ENCODE measurements at places on chromosomes 6 and 20.

DNA sequence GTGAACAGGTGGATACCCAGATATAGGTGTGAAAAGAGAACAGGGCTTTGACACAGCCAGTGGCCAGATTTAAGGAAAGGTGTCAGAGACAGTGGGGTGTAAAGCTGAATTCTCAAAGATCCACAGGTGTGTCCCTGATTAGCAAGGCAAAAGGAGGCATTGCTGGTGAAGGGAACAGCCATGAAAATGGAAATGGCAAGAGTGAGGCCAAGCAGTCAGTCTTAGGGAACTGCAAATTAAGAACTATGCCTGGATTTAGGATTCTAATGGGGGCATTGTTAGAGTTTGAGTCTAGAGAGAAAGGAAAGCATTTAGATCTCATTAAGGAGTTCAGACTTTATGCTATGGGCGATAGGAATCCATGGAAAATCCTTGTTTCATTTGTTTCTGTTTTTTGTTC lies 789.2 kb downstream of the MAFB start:
- DNase-seq = no peak

DNA sequence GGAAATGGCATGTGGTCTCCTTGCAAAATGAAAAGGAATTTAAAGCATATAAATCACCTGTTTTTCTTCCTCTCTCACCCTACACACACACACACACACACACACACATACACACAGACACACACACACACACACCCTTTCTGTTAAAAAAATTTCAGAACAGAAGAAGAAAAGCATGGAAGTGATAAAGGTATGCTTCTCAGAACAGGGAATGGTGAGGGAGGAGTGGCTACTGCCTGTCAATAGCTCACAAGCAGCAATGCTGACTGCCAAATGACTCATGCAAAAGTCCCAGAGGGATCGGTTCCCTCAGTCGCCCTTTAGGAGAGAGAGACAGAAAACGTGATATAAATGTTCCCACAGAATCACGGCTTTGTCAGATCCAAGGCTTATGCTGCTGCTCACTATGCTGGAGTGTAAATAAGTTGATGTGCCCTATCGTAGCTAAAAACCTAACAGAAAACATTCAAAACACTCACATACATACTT lies 102.6 kb downstream of the IBTK start:
- no peak for DNase-seq

DNA sequence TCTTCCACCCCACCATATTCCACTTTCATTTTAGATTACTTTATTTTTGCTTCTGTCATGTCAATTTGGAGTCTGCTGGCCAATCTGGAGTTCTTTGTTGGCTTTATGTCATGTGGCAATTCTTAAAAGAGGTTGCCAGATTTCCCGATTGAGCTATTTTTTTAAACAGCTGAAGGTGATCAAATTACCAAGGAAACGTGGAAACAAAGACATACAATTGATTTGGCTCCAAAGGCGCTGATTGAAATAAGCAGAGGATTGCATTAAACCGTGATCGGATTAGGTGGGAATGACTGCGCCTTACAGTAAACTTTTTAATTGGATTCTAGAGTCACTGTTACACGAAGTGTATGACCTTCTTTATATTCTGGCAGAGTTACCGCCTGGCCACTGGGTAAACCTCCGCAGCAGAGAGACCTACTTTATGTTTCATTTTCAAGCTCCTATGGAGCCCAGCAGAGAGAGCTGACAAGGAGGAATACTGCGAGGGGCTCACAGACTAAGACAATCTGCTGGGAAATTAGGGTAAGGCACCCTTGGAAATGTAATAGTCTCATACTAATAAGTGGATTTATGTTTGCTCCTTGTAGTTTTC lies 37.9 kb downstream of the SIM1 start:
- DNase-seq = no peak

- no peak for DNase-seq
Measured at GRCh38 chr6:119299694-119300093, 49.9 kb downstream of the MAN1A1 start.

GRCh38 chr6:25944688-25945574 lies 14.4 kb upstream of the SLC17A2 start:
- DNase-seq = no peak

Data from activated effector memory CD4-positive, alpha-beta T cell treated with anti-CD3 and anti-CD28 coated beads, Interleukin-2, amount 50 U/mL, for 16 hours (primary cell).